Vagina (tissue), 2 donors: ENCODE measurements at places on chromosomes 4 and X.

- DNase-seq = no peak
Measured at GRCh38 chr4:139898293-139898692, 232.7 kb downstream of the MGST2 start.

DNA sequence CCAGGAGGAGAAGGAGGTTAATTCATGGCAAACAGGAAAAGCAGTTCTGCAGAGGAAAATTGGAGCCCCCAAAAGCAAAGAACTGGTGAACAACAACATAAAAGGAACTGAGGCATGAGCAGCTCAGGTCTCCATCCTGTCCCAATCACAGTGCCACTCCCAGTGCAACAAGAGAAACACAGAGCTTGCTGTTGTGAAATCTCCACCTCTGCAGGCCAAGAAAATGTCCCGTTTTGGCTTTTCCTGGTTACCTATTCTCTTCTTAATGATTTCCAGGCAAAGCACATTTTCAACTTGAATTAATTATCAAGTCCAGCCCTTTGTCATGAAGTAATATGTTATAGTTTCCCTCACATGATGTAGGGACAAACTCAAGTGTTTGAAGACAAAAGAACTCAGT is 778 bp downstream of the C1QTNF7 start:
- no peak for DNase-seq

GRCh38 chr4:152975380-152976211 is 39.5 kb downstream of the FHDC1 start:
- peak; percentile 81 for DNase-seq

DNA sequence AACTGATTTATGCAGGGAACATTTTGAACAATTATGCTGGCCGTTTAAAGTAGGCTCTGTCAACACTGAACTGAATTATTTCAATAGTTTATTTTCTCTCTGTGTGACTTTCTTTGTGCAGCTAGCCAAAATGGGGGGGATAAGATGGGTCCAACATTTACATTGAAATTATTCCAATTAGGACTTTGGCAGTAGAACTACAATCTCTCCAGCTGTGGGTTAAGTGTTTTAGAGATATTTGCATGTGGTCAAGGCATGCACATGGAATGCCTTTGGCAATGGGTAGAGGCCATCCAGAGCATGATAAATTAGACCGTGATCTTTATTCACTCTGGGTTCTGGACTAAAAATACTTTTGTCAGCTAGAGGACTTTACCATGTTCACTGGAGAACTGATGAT is 107.9 kb upstream of the ELOVL6 start:
- no peak for DNase-seq

- DNase-seq = no peak
Measured at GRCh38 chr4:51906167-51906958, 63.4 kb downstream of the DCUN1D4 start.

DNA sequence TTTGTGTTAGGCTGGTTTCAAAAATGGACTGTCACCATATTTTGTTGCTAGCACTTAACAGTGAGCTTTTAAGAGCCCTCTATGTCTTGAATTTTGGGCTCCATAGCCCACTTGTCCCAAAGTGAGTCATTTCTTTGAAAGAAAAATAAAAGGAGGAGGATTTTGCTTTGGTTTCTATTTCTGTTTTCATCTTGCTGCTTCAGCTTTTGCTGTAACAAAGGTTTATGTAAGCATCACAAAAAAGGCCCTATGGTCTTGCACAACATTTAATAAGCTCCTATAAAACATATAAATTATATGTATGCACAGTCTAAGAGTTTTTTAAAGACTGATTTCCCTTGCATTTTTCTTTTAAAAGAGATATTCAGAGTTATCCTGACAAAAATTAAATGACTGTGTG is 105.2 kb downstream of the PHOX2B start:
- no peak for DNase-seq

GRCh38 chrX:108735091-108735678 is 1.2 kb downstream of the IRS4 start:
- DNase-seq = no peak

- peak; percentile 27 for DNase-seq
Measured at GRCh38 chrX:70044541-70045245, 5.0 kb downstream of the AWAT2 start.

DNA sequence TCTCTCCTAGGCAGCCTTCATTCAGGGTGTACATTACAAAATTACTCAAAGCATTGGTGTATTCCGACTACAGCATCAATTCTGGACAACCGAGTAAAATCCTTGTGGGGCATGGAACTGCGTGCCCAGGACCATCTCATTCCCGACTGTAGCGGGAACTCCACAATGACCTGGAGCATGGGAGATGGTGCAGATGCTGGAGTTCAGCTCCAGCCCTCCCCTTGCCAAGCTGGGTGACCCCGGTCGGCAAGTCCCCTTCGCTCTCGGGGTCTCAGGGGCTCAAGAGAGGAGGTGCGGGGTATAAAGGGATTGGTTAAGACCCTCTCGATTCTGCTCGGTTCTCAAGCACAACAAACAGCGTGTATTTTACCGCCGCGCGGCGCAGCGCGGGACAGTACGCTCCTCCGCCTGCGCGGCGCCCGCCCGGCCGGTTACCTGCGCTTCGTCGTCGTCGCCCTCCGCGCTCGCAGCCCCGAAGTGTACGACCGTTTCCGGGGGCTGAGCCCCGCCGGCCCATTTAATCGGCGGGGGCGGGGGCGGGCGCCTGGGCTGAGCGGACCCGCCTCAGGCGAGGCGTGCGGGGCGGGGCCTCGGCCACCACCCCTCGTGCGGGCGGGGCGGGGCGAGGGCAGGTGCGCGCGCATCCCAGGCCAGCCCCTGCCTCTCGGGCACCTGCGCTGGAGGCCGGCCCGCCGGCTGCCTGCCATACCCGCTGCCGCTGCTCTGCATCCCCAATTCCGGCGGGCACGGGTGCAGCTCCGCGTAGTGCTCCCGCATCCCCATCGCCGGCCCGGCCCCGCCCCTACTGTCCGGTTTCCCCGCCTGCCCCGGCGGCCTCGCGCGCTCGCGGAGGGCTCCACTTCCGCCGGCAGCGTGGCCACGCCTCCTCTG is at the start of gene G6PD:
G6PD (minus strand) TSS at position 493 of the 891 bp plus-strand sequence. CDS start 691 bp downstream, outside the sequence.
- no peak for DNase-seq

DNA sequence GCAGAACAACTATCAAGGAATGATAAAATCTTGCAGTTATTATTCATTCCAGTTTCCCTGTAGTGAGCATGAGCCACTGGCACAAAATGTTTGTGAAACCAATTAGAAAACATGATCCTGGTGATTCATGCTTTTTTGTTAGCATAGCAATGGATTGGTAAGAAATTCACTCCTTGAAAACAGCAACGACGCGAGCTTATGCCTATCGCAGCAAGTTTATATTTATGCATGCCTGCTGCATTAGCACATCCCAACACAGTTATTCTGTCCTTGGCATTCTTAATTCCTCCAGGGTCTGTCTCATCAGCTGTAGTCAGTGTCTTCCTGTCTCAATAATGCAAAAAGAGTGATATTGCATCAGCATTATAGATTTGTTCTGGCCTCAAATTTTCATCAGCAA is 975.9 kb downstream of the STIM2 start:
- no peak for DNase-seq

- no peak for DNase-seq
Measured at GRCh38 chr4:152044331-152045036, 283.7 kb upstream of the GATB start.

DNA sequence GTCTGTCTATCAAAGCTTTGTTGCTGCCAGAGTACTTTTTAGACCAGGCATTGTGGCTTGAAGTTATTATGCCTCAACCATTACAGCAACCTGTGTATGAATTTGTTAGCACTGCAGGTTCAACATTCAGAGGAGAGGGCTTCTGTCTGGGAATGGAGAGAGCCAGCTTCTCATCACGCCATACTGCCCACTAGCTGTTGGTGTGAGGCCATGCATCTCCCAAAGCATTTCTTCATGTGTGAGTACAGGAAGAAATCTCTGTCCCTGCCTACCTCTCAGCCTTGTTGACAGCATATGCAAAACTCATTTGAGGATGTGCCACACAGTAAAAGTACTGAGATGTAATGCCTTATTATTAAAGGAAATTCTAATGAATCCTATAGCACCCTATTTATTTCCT is 76.9 kb upstream of the PPARGC1A start:
- DNase-seq = no peak

DNA sequence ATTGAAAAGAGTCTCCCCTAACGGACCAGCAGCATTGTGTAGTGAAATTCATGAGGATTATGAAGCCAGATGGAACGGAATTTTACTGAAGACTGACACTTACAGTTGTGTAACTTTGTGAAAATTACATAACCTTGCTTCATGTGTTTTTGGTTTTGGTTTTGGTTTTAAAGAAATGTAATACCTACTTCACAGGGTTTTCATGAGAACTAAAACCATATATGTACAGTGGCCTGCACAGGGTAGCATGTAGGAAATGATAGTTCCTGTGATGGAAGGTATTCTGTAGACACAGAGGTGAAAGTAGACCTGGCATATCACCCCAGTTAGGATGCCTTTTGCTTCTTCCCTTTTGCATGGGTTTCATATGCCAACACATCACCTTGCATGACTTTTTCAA is 247.0 kb downstream of the BANK1 start:
- no peak for DNase-seq

DNA sequence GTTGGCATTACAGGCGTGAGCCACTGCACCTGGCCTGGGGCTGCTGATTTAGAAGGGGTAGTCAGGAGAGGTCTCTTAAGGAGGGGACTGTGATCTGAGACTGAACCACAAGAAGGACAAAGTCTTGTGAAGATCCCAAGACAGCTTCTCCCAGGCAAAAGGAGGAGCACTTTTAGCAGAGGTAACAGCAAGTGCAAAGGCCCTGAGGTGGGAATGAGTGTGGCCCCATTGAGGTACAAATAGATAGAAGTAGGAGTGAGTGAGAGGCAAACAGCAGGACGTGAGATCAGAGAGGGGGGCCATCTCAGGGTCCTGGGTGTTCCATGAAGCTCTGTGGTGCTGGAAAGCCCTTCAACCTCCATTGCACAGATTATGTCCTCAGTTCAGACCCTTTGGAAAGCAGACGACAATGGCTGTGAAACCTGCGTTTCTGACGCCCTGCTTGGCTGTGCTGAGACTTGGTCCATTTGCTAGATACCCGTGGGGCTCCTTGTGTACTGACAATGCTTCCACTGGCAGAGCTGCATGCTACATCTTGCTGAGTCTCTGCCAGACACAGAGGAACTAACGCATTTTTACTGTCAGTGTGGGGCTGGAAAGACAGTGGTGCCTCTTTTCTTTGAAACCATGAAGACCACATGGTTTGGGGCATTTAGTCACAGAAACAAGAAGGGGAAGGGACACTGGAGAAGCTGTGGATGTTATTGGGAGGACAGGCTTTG is 1.3 kb upstream of the CCKAR start:
- DNase-seq = no peak

DNA sequence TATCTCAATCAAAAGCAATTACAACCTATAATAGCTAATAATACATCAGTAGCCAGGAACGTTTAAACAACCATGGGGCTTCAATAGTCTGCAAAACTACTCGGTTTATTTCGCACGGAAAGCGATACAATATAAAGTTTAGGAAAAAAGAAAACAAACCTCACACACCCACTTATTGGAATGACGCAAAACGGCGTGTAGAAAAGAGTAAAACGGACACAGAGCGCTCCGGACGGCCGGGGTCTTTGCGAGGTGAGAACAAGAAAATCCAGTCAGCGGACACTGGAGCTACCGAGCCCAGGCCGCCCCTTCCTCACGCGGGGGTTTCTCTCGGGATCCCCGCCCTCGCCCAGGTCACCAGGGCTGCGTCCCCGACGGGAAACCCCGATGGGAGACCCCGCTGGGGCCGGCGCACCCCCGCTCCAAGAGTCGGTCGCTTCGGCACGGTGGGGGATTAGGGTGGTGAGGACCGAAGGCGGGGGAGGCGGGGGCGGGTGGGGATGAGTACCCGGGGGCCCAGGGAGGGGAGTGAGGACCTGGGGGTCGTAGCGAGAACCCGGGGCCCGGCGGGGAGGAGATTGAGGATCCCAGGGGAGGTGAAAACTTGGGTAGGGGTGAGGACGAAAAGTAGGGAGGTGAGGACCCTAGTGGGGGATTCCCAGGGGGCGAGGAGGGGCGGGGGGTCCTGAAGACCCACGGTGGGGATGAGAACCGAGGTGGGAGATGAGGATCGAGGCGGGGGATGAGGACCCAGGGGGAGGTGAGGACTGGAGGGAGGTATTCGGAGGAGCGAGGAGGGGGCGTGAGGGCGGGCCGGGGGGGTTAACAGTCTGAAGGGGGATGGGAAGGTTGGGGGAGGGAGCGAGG is 737 bp downstream of the NELFA start:
- no peak for DNase-seq
